ENCODE measurements at places on chromosomes 12 and 14.

- DNase-seq = no peak
Observed at GRCh38 chr12:127911291-127911690, 355.7 kb upstream of the TMEM132C start.

DNA sequence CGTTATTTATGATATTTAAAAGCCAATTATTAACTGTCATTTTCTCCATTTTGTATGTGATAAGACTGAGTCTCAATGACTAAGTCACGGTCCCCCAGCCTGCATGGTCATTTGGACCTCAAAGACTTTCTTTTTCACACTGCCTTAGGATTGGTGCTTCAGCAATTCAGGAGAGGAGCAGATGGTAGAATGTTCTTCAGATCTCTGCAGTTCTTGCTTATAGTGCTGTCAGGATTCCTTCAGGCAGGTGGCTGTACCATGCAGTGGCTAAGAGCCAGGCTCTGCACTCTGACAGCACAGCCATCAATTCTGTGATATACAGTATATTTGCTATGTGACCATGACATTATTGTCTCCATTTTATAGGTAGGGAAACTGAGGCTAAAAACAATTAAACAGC is 18.7 kb downstream of the SSPN start:
- DNase-seq = no peak

DNA sequence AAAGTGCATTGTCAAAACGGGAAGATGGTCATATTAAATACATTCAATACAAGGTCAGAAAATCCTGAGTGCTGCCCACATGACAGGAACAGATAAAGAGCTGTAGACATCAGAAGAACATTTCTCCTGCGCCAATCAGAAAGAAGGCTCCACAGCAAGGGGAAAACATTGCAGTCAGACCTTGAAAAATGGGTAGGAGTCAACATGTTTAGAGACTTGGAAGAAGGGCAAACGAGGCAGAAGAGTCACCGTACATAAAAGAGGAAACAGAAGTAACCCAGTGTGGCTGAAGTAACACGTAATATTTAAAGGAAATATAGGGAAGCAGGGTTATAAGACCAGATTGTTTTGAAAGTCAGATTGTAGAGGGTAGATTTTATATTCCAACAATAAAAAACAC is 11.9 kb downstream of the SPPL3 start:
- no peak for DNase-seq

DNA sequence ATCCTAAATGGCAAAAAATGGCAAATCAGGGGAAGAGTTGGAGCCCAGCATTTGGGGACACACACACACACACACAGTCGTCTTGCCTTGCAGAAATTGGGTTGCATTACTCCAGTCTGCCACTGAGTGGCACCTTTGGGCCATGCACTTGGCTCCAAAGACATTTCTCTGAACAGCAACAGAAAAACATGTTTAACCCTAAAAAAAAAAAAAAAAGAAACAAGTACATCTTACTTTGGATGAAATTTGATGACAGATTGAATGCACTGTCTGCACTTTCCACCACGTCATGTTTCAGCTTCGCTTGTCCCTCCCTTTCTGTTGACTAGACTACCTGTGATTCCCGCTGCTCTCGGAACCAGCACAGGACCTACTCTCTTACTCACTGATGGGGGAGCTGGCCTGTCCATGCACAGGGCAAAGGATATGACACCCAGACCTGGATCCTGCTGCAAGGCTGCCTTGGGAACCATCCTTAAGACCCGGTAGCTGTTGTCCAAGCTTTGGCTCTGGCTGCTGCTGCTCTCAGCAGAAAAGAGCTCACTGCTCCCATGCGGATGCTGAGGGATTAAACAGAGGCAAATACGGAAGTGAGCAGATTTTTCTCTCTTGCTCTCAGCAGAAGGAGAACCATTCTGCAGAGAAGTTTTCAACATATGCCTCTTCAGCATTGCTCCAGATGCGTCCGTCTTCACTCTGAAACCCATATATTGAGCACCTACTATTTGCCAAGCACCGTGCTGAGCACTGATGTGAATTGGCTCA is 376.8 kb downstream of the DPF3 start:
- DNase-seq = peak; percentile 76

DNA sequence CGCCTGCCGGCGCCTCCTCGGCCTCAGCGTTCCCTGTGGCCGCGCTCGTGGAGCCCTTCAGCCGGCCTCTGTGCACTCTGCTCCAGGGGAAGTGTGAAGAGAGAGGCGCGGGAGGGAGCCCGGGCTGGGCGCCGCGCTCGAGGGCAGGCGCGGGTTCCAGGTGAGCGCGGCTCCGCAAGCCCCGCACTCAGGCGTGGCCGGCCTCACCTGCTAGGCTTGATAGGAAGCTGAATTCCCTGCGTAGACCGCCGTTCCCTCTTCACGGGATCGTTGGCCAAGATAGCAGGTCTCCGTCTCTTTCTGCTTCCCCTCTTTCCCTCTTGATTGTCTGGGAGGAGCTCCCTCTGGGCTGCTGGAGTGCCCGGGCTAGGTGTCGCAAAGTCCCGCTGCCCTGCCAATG is 89.7 kb downstream of the ASCL4 start:
- no peak for DNase-seq

GRCh38 chr12:104953323-104953722 is 4.8 kb downstream of the SLC41A2 start:
- DNase-seq = no peak

DNA sequence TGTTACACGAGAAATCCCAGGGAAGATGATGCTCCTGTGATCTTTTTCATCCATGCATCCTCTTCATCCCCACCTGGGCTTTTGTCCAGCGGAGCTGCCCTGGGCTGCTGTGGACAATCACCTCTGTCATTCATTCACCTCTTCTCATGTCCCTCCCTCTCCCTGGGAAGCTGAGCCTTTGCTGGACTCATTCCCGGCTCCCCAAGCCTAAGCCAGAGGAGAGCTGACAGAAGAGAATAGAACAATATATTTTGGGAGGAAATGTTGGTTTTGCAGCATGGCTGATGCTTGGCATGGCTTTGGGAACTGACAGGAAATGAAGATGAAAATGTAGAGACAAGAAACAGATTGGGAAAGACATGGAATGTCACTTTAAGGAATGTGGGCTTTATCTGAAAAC is 177.4 kb downstream of the DICER1 start:
- no peak for DNase-seq

GRCh38 chr14:60753264-60754119 is 18.9 kb downstream of the MNAT1 start:
- peak; percentile 67 for DNase-seq

GRCh38 chr12:101021911-101022388 is 188.1 kb downstream of the SLC5A8 start:
- DNase-seq = no peak

DNA sequence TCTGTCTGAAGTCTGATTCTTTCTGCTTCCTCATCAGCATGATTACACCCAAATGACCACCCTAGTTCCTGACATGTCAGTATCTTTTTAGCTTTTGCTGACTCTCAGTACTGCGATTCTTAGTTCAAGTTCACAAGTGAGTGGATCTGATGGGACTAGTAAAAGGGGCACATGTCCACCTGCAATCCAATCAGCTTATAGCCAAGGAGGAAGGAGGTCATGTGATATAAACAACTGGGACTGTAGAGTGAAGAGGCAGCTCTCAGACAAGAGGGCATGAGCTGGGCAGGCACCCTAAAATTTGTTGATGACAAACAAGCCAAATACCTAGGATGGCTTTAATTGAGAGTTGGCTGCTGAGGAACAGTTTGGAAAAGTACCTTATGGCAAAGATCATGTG is 68.1 kb upstream of the OTOGL start:
- no peak for DNase-seq

GRCh38 chr12:92078167-92079053 is 67.2 kb downstream of the BTG1 start:
- DNase-seq = no peak

- DNase-seq = no peak
Observed at GRCh38 chr12:10740182-10740581, 17.1 kb upstream of the YBX3 start.

DNA sequence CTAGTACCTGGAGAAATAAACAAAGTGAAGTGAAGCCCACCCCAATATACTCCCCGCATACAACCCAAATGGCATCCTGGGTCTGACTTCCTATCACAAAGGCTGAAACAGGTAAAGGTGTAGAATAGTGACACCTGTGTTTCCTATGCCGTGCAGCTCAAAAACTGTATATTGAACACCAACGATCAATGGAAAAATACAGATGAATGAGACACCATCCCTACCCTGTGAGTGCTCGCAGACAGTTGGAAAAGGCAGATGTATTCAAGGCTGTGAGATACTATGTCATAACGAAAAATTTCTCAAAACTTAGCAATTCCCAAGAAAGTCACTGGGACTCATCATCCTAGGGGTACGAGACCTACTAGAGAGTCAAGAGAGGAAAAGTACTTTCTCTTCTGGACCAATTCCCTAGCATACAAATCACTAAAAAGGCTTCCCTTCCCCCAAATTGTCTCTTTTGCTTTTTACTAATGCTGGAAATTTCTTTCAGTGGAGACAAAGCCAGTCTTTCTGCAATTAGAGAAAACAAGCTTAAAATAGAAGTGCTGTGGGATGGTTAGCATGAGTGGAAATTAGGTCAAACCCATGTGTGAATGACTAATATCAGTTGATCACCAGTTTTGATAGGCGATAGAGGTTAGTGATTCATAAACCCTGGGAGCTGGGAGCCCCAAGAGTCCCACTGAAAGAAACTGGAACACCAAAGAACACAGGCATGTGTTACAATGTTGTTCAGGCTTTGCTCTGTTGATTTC is 249.7 kb downstream of the SPTSSA start:
- DNase-seq = no peak

DNA sequence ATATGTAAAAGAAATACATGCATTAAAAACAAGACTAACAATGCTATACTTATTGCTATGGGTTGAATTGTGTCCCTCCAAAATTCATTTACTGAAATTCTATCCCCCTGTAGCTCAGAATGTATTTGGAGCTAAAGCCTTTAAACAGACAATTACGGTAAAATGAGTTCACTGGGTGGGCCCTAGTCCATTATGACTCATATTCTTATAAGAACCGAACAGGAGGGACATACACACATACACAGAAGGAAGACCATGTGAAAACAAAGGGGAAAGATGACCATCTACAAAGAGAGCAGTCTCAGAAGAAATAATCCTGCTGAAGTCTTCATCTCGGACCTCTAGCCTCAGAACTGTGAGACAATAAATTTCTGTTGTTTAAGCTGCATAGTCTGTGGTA is 77.1 kb upstream of the ANKS1B start:
- no peak for DNase-seq

DNA sequence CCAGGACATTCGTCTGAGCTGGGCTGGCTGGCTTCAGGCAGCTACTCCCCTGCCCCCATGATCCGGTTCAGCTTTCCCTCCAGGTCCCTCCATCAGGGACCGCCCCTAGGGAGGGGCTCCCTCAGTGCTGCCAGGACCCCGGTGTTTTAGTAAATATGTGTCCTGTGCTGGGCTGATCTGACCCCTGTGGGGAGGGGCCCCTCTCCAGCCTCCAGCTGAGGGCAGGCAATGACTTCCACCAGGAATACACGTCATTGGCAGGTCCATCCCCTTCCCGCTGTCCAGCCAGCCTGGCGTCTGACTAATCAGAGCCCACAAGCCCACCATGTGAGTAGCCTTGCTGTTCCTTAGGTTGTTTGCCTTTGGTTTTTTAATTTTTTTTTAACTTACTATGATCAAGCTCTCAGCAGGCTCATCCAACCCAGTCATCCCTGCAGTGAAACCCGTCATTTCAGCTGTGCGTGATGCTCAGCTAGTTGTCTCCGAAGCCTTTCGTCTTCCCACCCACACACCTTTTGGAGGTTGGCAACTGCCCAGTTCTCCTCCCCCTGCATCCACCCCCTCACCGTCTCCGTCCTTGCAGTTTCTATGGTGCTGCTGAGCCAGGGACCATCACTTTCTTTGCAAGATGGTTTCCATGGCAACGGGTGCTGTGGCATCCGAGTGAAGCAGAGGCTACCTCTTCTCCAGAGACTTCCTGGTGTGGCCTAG is 16.0 kb upstream of the SERPINA4 start:
- no peak for DNase-seq

- DNase-seq = no peak
Observed at GRCh38 chr12:21330682-21331253, 3.9 kb downstream of the SLCO1A2 start.

- no peak for DNase-seq
Observed at GRCh38 chr12:124125203-124125871, 152.3 kb downstream of the ZNF664 start.

- no peak for DNase-seq
Observed at GRCh38 chr14:42200957-42201356, 594.3 kb downstream of the LRFN5 start.

DNA sequence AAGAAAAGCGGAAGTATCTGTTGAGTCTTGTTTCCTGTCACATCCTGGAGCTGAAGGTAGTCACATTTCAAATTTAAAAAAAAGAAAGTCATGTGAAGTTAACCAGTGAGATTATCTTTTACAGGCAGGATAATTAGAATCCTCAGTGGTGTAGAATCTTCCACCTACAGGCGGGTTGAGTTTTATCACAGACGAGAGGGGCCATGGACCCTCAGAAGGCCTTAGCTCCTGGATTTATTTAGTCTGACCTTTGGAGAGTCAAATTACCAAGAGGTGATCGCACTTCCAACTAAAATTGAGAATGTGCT is 13.0 kb upstream of the GNG2 start:
- DNase-seq = no peak

DNA sequence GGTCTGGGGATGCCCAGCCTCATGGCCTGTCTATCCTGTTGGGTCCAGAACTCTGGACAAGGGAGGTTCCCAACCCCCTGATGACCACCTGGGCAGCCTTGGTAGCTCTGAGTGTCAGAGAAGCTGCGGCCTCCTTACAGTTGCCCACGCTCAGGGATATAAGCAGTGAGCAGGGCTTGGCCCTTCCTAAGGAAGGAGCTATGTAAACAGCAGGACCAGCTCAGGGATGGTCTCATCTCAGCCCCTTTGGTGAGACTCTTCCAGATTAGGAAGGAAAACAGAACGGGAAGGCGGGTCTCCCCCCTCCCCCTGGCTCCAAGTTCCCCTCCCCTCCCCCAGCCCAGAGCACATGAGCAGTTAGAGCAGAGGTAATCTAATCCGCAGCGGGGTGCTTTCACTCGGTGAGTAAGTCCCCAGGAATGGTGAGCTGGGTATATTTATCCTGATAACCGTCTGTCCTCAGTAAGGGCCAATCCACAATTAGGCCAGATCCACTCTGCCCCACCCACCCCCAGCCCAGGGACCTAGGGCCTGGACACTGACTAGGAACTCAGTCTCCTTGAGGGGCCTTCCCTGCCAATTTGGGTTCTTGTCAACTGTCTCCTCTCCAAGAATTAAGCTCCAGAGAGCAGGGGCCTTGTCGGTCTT is 29.5 kb upstream of the RPLP0 start:
- DNase-seq = no peak
